ENCODE measurements at places on chromosomes 6 and 20.
A peak's percentile ranks its signal among the peaks of the same experiment; 100 is the strongest.

DNA sequence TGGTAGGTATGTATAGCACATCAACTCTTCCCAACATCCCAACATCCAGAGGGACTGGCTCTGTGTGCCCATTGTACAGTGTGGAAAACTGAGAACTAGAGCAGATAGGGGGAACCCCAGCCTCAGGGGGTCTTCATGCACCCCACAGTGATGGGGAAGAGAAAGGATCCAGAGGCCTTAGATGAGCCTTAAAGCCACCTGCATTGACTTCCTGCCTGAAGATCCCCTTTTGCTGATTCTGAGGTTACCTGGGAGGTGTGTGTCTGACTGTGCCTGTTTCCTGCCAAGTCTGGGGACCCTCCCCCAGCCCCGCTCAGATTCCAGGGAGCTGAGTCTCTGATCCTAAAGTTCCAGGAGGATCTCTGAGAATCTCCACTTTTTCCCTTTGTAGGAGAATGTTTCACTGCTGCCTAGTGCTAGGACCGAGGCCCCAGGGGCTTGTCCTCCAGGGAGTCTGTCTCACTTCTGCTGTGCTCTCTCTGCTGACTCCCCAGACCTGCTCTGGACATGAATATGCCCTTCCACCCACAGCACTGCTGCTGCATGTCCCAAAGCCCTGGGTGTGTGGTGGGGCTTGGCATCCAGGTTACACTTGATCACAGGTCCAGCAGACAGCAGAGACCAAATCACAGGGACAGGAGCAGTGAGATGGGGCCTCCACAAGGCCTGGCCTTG is 12.8 kb upstream of the PGC start:
- DNase-seq, result no peak

- no peak for DNase-seq
These were observed 42.5 kb downstream of the DUSP22 start for GRCh38 chr6:334536-335510.

DNA sequence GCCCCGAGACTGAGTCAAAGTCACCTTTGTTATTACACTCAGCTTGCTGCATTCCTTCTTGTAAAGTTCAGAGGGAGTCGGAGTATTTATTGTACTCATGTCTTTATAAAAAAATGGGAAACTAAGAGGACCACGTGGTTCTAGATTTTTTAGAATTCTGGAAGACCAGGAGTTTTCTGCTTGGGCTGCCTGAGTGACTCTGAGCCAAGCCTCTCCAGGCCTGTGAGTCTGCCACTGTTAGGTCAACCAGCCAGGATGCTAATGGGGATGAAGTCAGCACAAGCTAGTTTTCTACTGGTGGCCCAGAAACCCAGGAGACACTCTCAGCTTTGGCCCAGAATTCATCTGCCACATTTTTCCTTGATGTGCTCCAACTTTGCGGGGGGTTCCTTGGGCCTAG is 453.5 kb upstream of the SULF2 start:
- no peak for DNase-seq

DNA sequence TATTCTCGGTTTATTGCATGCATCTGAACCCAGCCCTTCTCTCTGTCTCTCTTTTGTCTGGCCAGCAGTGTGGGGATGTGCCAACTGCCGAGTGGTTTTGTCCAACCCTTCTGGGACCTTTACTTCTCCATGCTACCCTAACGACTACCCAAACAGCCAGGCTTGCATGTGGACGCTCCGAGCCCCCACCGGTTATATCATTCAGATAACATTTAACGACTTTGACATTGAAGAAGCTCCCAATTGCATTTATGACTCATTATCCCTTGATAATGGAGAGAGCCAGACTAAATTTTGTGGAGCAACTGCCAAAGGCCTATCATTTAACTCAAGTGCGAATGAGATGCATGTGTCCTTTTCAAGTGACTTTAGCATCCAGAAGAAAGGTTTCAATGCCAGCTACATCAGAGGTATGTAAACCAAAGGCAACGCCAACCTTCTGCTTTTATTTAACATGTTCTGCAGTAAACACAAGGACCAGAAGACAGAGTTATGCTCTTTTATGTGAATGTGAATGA is 65.8 kb downstream of the ADGRG6 start:
- DNase-seq, result no peak

DNA sequence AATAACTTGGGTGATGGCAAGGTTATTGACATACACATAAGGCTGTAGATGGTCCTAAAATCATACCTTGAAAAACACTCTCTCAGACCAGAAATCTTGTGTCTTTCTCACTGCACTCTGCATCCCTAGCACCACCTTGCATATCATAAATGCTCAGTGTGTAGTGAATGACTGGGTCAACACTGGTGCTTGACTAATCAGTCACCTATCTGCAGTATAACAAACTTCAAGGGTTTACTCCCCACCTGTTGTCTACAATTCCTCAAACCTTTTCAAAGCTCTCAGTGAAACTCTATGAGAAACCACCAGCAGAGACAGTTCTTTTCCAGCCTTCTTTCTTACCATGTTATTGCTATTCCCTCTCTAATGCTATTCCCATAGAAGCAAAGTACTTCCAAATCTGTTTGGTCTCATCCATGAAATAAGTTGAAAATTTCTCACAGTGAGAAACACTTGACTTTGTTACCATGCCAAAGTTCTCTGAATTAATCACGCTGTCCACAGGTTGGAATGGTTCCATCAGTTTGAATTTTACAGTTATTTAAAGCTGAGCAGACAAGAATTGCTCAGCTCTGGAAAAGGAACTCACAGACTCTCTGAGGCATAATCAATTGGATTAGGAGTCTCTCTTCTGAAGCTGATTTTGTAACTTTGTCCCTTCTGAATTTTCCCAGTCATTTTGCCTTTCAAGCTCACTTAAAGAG is 104.8 kb upstream of the EYA4 start:
- DNase-seq, result no peak

- DNase-seq, result no peak
These were observed 216.2 kb upstream of the PRDM1 start for GRCh38 chr6:105869835-105870440.

DNA sequence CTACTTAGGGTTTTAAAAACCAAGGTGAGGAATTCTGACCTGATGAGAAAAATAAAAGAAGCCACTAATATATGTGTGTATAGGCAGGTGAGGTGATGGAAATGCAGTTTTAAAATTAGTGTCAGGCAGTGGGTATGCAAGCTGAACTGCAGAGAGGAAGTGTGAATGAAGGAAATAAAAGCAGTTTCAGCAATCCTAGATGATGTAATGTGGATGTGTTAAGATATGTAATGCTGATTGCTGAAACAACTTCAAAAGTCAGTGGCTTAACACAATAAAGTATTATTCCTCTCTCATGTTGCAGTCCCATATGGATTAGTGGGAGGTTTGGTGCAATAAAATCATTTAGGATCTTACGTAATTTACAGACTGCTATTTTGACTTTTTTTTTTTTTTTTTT is 119.9 kb upstream of the ASCC3 start:
- no peak for DNase-seq

DNA sequence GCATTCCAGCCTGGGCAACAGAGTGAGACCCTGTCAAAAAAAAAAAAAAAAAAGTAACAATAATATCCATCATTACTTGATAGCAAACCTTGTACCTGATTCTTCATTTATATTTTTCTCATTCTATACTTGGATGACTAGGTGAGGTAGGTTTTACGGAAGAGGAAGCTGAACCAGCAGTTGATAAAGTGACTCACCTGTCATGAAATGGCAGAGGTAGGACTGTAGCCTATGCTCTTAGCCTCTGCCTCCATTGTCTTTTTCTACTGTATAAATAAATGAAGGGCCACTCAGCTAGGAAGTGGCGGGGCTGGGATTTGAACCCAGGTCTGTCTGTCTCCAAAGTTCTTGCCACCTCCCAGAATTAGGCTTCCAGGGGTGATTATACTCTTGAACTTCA is 20.7 kb upstream of the EPB41L1 start:
- DNase-seq, result no peak

GRCh38 chr6:148069256-148069655 is 273.4 kb upstream of the SASH1 start:
- DNase-seq, result no peak

GRCh38 chr6:16236631-16237199 is 1.7 kb upstream of the GMPR start:
- no peak for DNase-seq

DNA sequence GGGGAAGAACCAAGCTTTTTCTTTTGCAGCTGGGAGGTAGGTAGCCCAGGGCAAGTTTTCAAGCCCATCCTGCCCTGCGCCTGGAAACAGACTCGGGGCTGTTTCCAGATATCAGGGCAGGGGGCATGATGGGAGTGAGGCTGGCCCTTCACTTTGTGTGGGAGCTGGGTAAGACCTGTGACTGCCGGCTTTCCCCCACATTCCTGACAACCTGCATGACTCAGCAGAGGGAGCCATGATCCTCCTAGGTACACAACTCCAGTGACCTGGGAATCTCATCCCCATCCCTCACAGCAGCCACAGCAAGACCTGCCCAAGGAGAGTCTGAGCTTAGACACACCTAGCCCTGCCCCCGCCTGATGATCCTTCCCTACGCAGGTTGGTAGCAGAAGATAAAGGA is 280.8 kb downstream of the SOX4 start:
- DNase-seq, result no peak

DNA sequence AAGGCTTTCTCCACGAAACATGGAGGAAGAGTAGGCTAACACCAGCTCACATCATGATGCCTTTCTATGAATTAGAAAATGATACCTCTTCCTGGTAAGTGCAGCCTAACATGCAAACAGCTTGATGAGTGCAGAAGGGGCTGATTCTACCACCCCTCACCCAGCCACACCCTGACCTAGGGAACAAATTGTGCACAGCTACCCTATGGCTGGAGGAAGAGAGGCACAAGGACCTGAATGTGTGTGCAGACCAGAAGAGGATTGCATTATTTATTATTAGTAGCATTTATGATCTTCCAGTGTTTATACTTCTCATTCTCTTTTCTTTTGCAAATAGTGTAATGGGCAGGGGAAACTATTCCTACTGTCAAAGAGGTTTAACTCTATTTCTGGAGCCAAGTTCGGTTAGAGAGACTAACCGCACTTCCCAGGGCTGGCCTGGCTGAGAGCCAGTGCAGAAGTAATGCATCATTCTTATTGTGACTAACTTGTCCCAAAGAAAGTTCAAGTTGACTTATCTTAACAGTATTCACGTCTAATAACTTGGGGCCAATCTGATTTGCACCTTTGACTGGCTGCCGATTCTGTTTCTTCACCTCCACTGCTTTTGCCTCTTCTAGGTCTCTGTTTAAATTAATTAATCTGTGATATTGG is 237.5 kb downstream of the CD83 start:
- no peak for DNase-seq

GRCh38 chr6:36956446-36956820 is 1.9 kb downstream of the PI16 start:
- DNase-seq, result no peak

DNA sequence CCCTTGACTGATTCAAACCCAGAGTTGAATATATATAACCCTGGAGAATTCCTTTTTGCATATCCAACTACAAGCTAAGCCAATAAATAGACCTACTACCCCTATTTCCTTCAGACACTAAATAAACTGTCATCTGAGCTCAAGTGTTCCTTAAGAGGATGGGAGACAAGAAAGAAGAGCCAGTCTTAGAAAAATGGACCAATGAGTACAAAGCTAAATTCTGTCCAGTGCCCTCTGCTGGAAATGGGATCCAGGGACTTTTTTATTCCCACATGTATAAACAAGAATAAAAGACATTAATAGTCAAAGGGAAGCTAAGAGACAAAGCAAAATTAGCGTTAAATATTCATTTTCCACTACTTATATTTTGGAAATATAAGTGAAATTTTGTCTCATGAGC is 4.8 kb downstream of the PPP1R10 start:
- DNase-seq, result peak; percentile 59

- no peak for DNase-seq
These were observed 28.5 kb upstream of the EPHA7 start for GRCh38 chr6:93447874-93448273.

- no peak for DNase-seq
These were observed 552.3 kb upstream of the CITED2 start for GRCh38 chr6:139926711-139927110.

DNA sequence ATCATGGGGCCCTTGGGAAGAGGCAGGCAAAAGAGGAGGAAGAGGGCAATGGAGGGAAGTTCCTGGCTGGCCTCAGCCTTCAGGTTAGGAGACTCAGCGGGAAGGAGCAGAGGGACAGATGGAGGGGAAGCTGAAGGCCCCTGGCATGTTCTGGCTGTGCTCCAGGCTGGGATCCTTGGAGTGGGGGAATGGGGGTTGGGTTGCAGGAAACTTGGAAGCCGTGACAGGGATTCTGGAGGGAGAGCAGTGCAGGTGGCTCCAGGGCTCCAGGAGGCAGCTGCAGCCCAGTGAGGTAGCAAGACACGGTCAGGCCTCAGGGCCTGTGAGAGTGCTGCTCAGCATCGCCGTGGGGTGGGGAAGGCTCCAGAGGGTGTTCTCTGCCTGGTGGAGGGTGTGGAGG is 64.6 kb upstream of the SCP2D1 start:
- DNase-seq, result no peak

DNA sequence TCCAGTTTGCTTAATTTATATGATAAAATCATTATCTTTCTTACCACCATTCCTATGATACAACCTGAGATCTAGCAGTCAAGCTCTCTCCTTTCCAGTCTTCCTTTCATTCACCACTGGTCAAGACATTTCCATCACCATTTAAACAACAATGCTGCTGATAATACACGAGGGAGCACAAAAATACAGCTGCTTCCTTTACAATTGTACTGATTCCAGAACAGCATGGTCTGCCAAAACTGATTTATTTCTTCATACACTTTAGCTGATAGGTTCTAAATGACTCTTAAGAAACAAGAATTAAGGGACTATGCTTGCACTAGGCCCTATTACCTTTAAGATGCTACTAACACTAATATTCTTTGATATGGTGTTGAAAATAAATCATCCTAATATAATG is 65.0 kb downstream of the EPM2A start:
- DNase-seq, result no peak

DNA sequence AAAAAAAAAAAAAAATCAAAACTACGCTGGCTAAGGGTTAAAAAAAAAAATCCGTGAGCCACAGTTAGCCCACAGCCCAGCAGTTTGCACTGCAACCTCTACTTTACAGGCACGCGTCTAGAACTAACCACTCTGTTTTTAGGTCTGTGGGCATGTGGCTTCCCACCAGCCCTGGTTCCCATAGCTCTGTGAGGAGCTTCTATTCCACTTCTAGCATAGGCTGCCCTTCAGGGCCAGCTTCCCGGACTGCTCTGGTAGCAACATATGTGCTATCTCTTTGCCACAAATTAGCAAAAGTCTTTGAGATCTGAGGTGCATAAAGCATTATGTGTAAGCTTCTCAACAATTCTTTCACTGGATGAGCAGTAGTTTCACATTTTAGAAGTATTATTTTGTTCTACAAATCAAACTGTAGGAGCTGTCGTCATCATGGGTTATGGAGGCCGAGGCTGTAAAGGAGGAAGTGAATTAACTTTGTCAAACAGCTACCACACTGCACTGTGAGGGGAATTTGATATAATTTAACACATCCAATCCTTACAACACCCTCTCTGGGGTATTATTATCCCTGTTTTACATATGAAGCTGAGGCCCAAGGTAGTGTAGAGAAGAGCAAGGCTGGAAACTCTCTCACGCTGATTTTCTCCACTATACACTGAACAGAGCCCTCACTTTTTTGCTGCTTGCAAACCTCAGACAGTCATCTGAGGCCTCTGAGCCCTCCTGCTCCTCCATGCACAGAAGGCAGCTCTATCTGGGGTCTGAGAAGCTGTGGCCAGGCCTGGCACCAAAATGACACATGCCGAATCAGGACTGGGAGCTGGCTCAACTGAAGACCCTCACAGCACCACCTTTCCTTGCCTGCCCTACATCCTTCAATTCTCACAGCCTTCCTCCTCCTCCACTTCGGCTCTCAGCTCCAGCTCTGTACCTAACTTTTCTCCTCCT is 35.4 kb downstream of the MAN1A1 start:
- no peak for DNase-seq

GRCh38 chr20:59630526-59630925 is 26.2 kb downstream of the PHACTR3 start:
- DNase-seq, result no peak

GRCh38 chr6:72819609-72820008 is 197.7 kb downstream of the KCNQ5 start:
- no peak for DNase-seq

Measured in SW 1271 (cell line).